Stimulated activated CD8-positive, alpha-beta memory T cell treated with anti-CD3 and anti-CD28 coated beads, Interleukin-7, amount 100 ng/mL, for 1 hour (primary cell): ENCODE measurements at places on chromosomes 7 and 10.

DNA sequence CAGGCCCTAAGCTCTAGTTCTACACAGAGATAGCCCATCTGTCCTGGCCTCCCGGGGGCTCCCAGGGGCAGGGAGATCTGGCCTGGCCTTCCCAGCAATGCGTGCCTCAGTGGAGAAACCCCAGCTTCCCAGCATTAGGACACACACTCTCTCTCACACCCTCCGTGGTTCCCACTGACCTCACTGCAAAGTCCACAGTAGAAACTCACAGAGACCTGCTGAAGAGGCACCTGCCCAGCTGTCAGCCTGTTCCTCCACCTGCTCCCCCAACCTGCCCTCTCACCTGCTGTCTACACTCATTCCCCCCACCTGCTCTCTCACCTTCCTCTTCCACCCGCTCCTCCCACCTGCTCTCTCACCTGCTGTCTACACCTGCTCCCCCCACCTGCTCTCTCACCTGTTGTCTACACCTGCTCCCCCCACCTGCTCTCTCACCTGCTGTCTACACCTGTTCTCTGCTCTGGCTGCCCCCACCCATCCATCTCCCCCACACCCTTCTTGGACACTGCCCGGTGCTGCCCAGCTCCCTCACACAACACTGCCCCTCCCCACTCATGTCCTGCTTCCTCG, 21.1 kb upstream of the PFKP start:
- DNase-seq, result no peak

DNA sequence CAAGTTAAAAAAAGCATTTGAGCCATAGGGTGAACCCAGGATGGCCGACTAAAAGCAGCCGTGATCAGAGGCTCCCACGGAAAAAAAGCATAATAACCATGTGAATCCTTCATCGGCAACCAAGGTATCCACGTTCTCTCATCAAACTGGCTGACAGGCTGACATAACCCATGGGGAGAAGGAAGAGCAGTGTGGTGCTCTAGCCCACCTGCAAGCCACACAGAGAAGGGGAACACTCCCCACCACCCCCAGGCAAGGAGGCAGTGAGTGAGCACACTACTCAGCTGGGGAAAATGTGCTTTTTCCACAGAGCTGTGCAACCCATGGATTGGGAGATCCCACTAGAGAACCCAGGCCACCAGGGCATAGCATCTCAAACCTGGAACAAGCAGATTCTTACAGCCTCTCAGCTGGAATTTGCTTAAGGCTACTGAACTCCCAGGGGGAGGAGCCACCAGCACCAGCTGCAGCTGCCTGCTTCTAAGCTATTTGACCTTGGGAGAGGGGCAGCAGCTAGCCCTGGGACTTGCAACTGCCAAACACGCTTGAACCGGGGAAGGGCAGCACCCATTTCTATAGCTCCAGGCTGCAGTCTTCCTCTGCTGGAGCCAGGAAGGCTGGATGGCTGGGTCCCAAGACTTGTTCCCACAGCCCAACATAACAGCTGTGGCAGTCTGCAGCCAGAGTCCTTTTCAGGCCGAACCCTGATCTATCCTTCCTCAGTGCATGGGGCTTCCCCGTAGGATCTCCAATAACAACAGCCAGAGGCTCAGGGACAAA, 178.2 kb upstream of the NRG3 start:
- DNase-seq, result no peak

GRCh38 chr10:119159332-119159731, 6.2 kb downstream of the SFXN4 start:
- DNase-seq, result no peak

- no peak for DNase-seq
Measured at GRCh38 chr10:112022196-112022595, 161.4 kb downstream of the GPAM start.

- DNase-seq, result no peak
Measured at GRCh38 chr10:74035303-74035702, 37.4 kb downstream of the VCL start.

DNA sequence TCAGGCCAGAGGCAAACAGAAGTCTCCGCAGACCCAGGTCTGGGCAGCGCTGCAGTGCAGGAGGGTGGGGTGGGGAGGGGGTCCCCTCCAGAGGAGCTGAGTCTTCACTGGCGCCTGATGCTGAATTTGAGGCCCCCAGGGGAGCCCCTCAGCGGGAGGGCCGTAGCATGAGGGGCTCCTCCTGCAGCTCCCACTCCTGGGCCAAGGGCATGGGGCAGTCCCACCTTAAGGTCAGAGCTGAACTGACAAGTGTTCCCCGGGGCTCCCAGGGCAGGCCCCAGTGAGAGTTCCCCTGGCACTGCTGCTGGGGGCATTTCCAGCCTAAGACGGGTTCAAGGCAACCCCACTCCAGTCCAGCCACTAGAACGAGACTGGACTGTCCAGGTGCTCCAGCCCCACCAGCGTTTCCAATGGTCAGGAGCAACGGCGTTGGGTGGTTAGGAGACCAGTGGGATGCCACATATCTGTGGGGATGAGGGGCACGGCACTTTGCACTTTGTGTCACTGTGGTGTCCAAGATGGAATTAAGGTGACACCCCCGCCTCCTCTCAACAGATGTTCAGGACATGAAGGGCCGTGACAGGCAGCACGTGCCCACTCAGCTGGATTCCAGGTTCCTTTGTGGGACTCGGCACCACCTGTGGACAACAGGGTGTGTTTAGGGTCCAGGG, 139.1 kb downstream of the PTPRN2 start:
- DNase-seq, result no peak

- no peak for DNase-seq
Measured at GRCh38 chr7:12884856-12885440, 197.5 kb downstream of the ARL4A start.
